IMR-90 (cell line): ENCODE measurements at places on chromosomes 7 and 10. TPM values are rescaled to one million over a fixed set of nuclear protein-coding genes. Genes with fewer than 3 reads are reported as not detected.

- H3K4me1 ChIP-seq, result no peaks in the 10 kb centered on the region; the same call in 1 of the 2 replicates
- H3K27me3 ChIP-seq, result no peaks in the 10 kb centered on the region
- peak; percentile 6 for DNase-seq
- no peak overlapping the region for H3K27ac ChIP-seq
- H3K4me3 ChIP-seq, result no peak overlapping the region
- H3K36me3 ChIP-seq, result no peaks in the 10 kb centered on the region
Measured at GRCh38 chr10:27637601-27638000, 108.0 kb downstream of the MKX start.

GRCh38 chr7:46198701-46199100 is 277.6 kb upstream of the IGFBP3 start:
- no peak overlapping the region for H3K27ac ChIP-seq
- DNase-seq, result peak; percentile 23
- no peaks in the 10 kb centered on the region for H3K27me3 ChIP-seq
- H3K4me1 ChIP-seq, result no peaks in the 10 kb centered on the region; the same call in 1 of the 2 replicates
- no peak overlapping the region for H3K4me3 ChIP-seq

GRCh38 chr10:60189861-60190475 is 199.7 kb downstream of the ANK3 start:
- H3K4me1 ChIP-seq, result peaks cover 3% of the 10 kb centered on the region; the same call in 1 of the 2 replicates
- no peaks in the 10 kb centered on the region for H3K27me3 ChIP-seq
- no peak for DNase-seq
- no peak overlapping the region for H3K27ac ChIP-seq
- no peak overlapping the region for H3K4me3 ChIP-seq

- peak; percentile 44 for DNase-seq
- H3K4me1 ChIP-seq, result peaks cover 2% of the 10 kb centered on the region; the same call in 1 of the 2 replicates
- H3K4me3 ChIP-seq, result no peak overlapping the region
- no peaks in the 10 kb centered on the region for H3K27me3 ChIP-seq
- peak overlapping the region; percentile 16; the same call in 1 of the 2 replicates for H3K27ac ChIP-seq
Measured at GRCh38 chr7:80488851-80489370, 23.0 kb downstream of the GNAT3 start.

GRCh38 chr7:157769086-157769485 is 432.3 kb downstream of the DNAJB6 start:
- H3K27me3 ChIP-seq, result no peaks in the 10 kb centered on the region
- H3K27ac ChIP-seq, result no peak overlapping the region
- H3K4me3 ChIP-seq, result no peak overlapping the region
- no peak for DNase-seq
- no peaks in the 10 kb centered on the region for H3K4me1 ChIP-seq

The SPDYE16 gene
- not detected in 2 replicates for polyA plus RNA-seq

The AGR3 gene
- polyA plus RNA-seq, result not detected in 2 replicates

The TDRD1 gene
- not detected in 2 replicates for polyA plus RNA-seq

GRCh38 chr7:11313801-11314200 is 340.1 kb downstream of the PHF14 start:
- no peak overlapping the region for H3K27ac ChIP-seq
- H3K4me1 ChIP-seq, result no peaks in the 10 kb centered on the region
- no peak for DNase-seq
- no peaks in the 10 kb centered on the region for H3K27me3 ChIP-seq
- no peak overlapping the region for H3K4me3 ChIP-seq
- H3K36me3 ChIP-seq, result no peaks in the 10 kb centered on the region

DNA sequence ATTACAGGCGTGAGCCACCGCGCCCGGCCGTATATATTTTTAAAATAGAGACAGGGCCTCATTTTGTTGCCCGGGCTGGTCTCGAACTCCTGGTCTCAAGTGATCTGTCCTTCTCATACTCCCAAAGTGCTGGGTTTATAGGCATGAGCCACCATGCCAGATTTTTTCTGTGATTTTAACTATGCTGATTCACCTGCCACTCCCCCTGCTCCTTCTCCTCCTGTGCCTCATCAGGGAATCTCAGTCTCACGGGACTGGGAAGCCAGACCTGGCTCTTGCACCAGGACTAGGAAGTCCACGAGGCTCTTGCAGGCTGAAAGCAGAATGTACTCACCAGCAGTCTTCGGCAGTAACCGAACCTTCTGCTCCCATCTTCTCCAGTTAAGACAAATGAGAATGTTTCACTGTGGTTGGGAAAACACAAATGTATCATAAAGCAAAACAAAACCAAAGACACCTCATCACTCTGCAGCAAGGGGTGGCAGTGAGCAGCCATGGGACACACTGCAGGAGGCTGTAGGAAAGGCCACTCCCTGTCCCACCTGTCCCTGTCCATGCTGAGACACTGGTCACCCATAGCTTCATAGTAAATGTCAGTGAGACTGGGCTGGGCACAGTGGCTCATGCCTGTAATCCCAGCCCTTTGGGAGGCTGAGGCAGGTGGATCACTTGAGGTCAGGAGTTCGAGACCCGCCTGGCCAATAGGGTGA is 78.7 kb upstream of the MKRN1 start:
- peaks cover under 1% of the 10 kb centered on the region; the same call in 1 of the 2 replicates for H3K4me1 ChIP-seq
- no peaks in the 10 kb centered on the region for H3K27me3 ChIP-seq
- H3K27ac ChIP-seq, result no peak overlapping the region
- no peak for DNase-seq

DNA sequence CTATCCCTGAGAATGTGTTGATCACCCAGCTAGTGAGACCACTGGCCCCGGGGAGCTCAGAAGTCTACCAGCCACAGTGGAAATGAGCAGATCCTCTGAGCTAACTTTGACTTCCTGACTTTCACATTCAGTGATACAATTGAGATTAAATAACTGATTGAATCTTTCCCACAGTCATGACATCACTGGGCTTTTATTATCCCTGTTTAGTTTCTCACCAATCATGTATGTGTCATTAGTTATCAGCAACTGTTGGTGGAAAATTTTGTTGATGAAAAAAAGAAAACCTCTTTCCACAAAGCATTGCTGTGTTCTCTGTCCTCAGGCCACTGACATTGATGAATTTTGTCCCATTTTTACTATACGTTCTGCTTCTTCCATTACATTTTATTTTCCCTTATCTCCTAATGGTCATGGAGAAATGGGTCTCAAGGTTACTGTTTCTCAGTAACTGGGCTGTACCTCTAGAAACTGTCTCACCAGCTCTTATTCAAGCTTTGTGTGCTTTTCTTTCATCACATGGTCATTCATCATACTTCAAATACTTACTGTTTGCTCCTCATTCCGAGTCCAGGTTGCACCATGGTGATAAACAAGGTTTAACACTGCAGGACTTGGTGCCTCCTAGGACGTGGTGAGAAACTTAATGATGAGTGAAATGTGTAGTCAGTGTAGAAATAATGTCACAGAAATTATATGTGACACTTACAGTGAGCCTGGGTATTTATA is 304.7 kb downstream of the CDK14 start:
- H3K27ac ChIP-seq, result no peak overlapping the region
- H3K36me3 ChIP-seq, result no peaks in the 10 kb centered on the region
- H3K4me1 ChIP-seq, result no peaks in the 10 kb centered on the region
- H3K27me3 ChIP-seq, result no peaks in the 10 kb centered on the region
- no peak for DNase-seq

DNA sequence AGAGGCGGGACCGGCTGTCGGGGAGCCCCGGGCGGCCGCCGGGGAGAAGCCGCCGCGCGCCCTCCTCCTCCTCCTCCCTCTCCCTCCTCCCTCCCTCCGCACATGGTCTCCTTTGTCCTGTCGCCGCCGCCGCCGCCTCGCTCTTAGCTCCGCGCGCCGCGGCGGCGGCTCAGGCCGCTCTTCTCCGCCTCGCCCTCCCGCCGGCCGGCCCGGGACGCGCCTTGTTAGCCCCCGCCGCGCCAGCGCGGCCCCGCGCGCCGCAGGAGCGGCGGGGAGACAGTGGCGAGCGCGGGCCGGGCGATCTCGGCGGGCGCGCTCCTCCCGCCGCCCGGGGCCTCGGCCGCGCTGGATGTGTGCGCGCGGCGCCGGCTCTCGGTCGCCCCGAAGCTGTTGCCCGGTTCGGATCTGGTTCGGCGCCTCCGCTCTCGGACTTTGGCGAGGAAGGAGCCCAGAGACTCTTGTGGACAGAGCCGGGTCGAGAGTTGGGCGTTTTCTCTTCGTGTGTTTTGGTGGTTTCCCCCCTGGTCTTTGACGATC is 437.4 kb upstream of the GALNT17 start:
- peaks cover 4% of the 10 kb centered on the region for H3K4me1 ChIP-seq
- H3K27ac ChIP-seq, result peak overlapping the region; percentile 36; the same call in 1 of the 2 replicates
- H3K27me3 ChIP-seq, result no peaks in the 10 kb centered on the region; the same call in 1 of the 2 replicates
- peak overlapping the region; percentile 90 for H3K4me3 ChIP-seq
- peak; percentile 28 for DNase-seq

The DEPP1 gene
- 19.7 and 30.0 TPM in 2 replicates for polyA plus RNA-seq

The KEL gene
- 0.03 and 0.07 TPM in 2 replicates for polyA plus RNA-seq

- peak; percentile 11 for DNase-seq
- H3K36me3 ChIP-seq, result peaks cover 7% of the 10 kb centered on the region
- H3K4me1 ChIP-seq, result peaks cover 13% of the 10 kb centered on the region
- H3K27ac ChIP-seq, result no peak overlapping the region
- no peaks in the 10 kb centered on the region for H3K27me3 ChIP-seq
- no peak overlapping the region for H3K4me3 ChIP-seq
Measured at GRCh38 chr7:140033779-140034363, 28.9 kb downstream of the PARP12 start.

- no peak for DNase-seq
- H3K4me1 ChIP-seq, result no peaks in the 10 kb centered on the region
- H3K27me3 ChIP-seq, result no peaks in the 10 kb centered on the region
- H3K27ac ChIP-seq, result no peak overlapping the region
- no peaks in the 10 kb centered on the region for H3K36me3 ChIP-seq
- H3K4me3 ChIP-seq, result no peak overlapping the region
Measured at GRCh38 chr10:120666308-120666707, 184.9 kb upstream of the WDR11 start.

DNA sequence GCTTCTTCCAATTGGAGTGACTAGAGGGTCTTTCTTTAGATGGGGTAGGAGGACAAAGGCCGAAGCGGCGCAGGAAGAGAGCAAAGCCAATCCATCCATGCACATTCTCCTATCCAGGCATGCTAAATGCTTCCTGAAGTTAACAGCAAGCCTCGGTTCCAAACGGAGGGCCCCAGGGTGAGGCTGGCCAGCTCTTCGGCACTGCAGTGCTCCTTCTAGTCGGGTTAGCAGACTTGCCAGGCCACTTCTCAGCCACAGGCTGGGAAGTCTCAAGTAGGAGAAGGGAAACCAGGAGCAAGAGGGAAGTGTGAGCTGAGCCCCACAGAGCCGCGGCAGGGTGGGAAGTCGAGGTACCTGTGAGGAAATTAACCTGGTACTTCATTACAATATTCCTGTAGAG is 253.8 kb upstream of the INHBA start:
- no peak for DNase-seq
- peaks cover 15% of the 10 kb centered on the region for H3K4me1 ChIP-seq
- no peaks in the 10 kb centered on the region for H3K27me3 ChIP-seq
- no peaks in the 10 kb centered on the region for H3K36me3 ChIP-seq
- no peak overlapping the region for H3K4me3 ChIP-seq
- H3K27ac ChIP-seq, result no peak overlapping the region; the same call in 1 of the 2 replicates

The CYP2C19 gene
- not detected in 2 replicates for polyA plus RNA-seq

GRCh38 chr10:133324198-133324792 is 12.4 kb downstream of the CALY start:
- H3K27ac ChIP-seq, result no peak overlapping the region
- H3K4me1 ChIP-seq, result peaks cover 17% of the 10 kb centered on the region
- H3K27me3 ChIP-seq, result peaks cover 16% of the 10 kb centered on the region
- peak; percentile 55 for DNase-seq
- 0 out of 2 replicates have a peak overlapping the region, but pooled peaks have one; percentile 24 for H3K4me3 ChIP-seq

- peaks cover 14% of the 10 kb centered on the region for H3K27me3 ChIP-seq
- DNase-seq, result no peak
- H3K36me3 ChIP-seq, result no peaks in the 10 kb centered on the region
- H3K4me3 ChIP-seq, result no peak overlapping the region
- H3K27ac ChIP-seq, result no peak overlapping the region
Measured at GRCh38 chr10:113612154-113612553, 51.7 kb downstream of the NRAP start.

The PRLHR gene
- not detected in 2 replicates for polyA plus RNA-seq

GRCh38 chr10:1502451-1502850 is 234.9 kb downstream of the ADARB2 start:
- H3K4me1 ChIP-seq, result no peaks in the 10 kb centered on the region
- H3K4me3 ChIP-seq, result no peak overlapping the region
- DNase-seq, result no peak
- no peak overlapping the region for H3K27ac ChIP-seq

DNA sequence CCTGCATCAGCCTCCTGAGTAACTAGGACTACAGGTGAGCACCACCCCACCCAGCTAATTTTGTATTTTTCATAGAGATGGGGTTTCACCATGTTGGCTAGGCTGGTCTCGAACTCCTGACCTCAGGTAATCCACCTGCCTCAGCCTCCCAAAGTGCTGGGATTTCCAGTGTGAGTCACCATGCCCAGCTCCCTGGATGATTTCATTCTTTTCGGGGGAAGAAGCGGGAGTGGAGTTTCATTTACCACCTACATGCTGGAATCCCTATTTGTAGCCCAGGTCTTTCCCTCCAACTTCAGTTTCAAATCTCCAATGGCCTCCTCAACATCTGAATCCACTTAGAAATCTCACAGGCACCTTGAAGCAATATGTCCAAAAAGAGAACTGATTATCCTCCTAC is 2.9 kb upstream of the BTRC start:
- no peaks in the 10 kb centered on the region for H3K36me3 ChIP-seq
- peaks cover 11% of the 10 kb centered on the region; the same call in 1 of the 2 replicates for H3K27me3 ChIP-seq
- no peaks in the 10 kb centered on the region for H3K4me1 ChIP-seq

DNA sequence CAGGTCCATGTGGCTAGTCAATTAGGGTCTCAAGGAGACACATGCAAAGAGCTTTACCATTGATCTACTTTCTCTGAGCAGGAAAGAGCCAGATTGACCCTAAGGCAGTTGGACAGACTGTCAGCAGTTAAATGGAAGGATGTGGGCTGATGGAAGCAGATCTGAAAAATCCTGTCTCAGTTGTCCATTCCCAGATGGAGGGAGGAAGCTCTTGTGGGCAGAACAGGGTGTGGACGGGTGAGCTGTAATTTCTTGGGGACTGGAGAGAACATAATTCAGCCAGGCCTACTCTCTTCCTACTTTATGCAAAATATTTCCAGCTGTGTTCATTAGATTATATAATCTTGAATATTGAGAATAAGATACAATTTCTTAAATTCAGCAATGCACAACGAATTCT is 163.6 kb downstream of the GNAT3 start:
- no peaks in the 10 kb centered on the region for H3K36me3 ChIP-seq
- H3K4me3 ChIP-seq, result no peak overlapping the region
- H3K27ac ChIP-seq, result no peak overlapping the region
- DNase-seq, result no peak
- H3K27me3 ChIP-seq, result no peaks in the 10 kb centered on the region

DNA sequence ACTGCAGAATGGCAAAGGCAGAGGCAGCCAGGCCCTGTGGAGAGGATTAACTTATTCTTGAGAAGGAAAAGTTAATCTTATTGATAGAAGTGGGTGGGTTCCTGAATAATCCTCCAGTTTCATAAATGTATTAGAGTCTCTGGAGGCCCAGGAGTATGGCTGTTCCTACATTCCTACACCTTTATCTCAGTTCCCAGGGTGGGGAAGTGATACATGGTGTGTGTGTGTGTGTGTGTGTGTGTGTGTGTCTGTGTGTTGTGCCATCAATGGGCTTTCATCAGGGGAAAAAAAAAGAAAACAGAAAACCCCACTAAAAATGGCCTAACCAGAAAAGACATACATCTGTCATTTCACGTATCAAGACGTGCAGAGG is 22.0 kb upstream of the GSDME start:
- H3K27me3 ChIP-seq, result no peaks in the 10 kb centered on the region
- H3K4me1 ChIP-seq, result peaks cover 14% of the 10 kb centered on the region
- DNase-seq, result no peak
- no peak overlapping the region for H3K4me3 ChIP-seq

GRCh38 chr7:80622541-80622940 is 15.9 kb upstream of the CD36 start:
- DNase-seq, result peak; percentile 85
- H3K4me1 ChIP-seq, result peaks cover 8% of the 10 kb centered on the region
- no peak overlapping the region for H3K4me3 ChIP-seq
- H3K27me3 ChIP-seq, result no peaks in the 10 kb centered on the region

The FAM24B gene
- 3.4 and 4.3 TPM in 2 replicates for polyA plus RNA-seq
